ENCODE measurements at places on chromosomes 2 and 18.

DNA sequence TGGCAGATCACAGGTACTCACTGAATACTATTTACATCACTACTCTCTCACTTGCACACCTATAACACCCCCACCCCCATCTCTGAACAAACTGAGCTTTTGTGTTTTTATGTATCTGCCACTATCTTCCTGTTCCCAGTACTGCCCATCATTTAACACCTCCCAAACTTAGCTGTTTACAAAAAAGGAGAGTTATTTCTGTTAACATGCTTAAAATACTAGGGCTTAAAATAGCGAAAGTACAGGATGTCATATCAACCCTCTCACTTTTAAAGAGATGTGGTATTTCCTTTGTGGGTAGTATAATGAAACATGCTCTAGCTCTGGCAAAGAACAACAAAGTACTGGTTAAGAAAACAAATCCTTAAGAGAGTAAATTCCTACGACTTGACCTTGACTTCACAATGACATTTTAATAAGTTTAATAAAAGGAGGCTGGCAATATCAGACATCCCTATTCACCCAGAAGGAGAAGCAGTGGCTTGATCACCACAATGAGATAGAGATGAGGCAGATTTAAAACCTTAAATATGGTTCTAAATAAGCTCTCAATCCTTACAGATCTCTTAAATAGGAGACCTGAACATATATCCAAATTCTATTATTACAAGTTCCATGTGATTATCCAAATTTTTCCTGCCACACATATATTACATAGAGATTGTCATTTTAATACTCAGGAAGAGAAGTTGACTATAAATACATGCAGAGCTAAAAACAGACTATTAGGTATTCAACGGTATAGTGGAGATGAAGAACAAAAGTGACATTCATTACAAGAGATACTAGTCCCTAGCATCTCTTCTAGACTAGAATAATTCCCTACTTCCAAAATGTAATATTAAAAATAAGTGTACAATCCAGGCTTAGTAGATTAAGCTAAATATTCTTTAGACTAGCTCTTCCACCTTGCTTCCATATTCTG lies 36.9 kb downstream of the TRAK2 start:
- DNase-seq = peak; percentile 76

DNA sequence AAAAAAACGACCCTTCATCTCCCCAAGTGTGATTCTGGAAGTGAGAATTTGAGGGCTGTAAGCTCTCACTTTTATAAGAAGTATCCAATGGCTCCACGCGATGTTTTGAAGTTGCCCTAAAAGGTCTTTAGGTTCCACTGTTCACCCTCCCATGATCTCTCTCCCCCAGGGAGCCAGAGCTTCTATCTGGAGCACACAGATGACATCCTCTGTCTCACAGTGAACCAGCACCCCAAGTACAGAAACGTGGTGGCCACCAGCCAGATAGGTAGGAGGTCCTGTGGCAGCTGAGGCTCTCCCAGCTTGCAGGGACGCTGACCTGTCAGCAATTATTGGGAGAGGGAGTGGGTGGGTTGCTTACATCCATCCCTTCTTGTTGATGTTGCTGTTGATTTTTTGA lies 97.8 kb downstream of the RTN4 start:
- no peak for DNase-seq

DNA sequence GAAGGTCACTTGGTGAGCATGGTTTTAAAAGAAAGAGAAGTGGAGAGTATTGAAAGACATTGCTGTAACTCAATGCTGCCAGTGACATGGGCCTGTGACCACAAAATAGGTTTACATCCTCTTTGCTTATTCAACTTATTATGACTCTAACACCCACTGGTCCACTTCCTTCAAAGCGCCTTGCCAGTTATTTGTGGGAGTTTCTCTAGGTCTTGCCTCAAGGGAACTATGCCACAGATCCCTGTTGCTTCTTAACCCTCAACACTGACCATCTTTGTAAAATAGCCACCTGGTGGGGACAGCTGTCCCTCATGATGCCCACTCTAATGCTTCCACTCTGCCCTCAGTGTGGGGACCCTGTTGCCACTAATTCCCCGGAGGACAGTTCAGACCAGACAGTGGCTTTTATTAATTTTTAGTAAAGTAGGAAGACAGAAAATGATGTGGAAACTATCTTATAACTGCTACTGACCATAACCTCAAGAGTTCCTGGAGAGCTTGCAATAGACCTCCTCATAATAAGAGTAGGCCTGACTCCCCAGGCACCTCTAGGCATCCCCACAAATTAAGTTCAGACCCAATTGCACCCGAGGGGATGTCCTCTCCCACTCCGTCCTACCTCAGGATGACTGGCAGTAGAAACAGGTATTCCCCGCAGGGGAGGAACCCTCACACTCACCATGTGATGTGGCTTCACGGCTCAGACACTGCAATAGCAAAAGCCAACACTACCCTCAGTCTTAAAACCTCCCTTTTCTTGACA lies 31.3 kb upstream of the SLC25A52 start:
- no peak for DNase-seq

- DNase-seq = no peak
These were observed 7.4 kb upstream of the HES6 start for GRCh38 chr2:238247002-238247822.

DNA sequence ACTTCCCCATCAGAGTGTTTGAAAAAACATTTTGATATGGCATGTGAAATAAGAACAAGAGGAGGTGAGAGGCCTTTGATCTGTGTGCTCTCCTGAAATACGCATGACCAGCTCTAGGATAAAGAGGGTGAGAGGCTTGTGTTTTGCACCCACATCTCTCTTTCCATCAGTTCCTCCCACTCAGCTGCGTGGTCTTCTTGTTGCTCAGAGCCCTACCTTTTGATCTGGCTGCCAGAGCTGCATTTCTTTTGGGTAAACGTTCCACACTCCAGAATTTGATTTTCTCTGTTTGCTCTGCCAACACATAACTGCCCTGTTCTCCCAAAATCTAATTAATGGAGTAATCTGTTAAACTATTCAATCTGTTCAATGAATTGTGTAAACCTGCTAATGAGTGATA lies 72.0 kb upstream of the FN1 start:
- no peak for DNase-seq

DNA sequence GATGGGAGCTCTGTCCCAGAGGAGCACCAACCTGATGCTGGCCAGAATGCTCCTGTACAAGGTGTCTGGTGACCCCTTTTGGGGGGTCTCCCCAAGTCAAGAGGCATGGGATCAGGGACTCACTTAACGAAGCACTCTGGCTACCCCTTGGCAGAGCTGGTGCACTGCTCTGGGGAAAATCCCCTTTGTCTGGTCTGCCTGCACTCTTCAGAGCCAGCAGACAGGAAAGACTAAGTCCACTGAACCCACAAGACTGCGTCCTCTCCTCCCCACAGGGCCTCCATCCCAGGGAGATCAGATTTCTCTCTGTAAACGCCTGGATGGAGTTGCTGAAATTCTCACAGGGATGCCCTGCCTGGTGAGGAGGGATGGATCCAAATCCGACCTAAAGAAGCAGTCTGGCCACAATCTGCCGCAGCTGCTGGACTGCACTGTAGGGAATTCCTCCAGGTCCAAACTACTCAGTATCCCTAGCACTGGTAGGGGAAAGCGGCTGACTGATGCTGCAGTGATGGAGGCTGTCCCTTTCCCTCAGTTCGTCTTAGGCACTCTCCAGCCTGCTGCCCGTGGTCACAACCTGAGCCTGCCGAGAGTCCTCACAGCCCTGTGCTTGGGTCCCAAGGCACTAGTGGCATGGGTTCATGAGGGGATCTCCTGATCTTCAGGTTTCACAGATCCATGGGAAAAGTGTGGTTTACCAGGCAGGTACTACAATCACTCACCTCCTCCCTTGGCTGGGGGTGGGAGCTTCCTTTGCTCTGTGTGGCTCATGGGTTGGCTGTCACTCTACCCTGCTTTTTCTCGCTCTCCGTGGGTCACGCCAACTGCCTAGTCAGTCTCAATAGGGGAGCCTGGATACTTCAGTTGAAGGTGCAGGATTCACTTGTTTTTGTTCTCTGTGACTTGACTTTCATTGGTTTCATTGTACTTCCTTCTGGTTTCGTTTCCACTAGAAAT lies 98.6 kb downstream of the SLC4A10 start:
- no peak for DNase-seq

- peak; percentile 10 for DNase-seq
These were observed 443.5 kb upstream of the SLC14A2 start for GRCh38 chr18:45171679-45172191.

GRCh38 chr2:217858519-217859491 lies 144.0 kb downstream of the TNS1 start:
- peak; percentile 83 for DNase-seq

DNA sequence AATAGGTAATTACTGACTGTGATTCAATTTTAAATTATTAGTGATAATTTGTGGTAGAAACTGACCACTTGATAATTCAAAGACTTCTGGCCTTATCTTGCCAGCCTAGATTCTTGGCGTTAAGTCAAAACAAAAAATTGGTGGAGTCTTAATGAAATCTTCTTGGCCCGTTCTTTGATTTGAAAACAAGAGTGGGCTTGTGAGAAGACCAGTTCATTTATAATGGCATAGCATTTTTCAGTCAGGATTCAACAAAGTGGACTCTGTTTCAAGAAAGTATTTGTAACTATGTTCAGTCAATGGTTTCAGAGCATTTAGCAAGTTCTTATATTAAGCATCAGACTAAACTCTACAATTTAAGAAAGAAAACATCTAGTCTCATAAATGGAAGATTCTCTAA lies 26.0 kb downstream of the ITGA4 start:
- no peak for DNase-seq

GRCh38 chr2:160970052-160970965 lies 189.9 kb upstream of the TANK start:
- peak; percentile 88 for DNase-seq

GRCh38 chr2:112790305-112790704 lies 6.0 kb upstream of the IL1A start:
- no peak for DNase-seq

GRCh38 chr2:56515399-56515798 lies 331.6 kb downstream of the CCDC85A start:
- no peak for DNase-seq

GRCh38 chr2:163471947-163472346 lies 263.9 kb downstream of the FIGN start:
- peak; percentile 27 for DNase-seq

GRCh38 chr18:63844254-63844653 lies 43.3 kb upstream of the SERPINB2 start:
- DNase-seq = peak; percentile 40

GRCh38 chr18:37889963-37890362 lies 324.4 kb upstream of the CELF4 start:
- no peak for DNase-seq

GRCh38 chr2:101307950-101308431 lies 510 bp downstream of the RNF149 start:
- peak; percentile 17 for DNase-seq

All from iris pigment epithelial cell (primary cell).